ENCODE measurements at places on chromosomes 5 and 9.

- DNase-seq, result no peak
Observed at GRCh38 chr5:176812269-176813259, 2.2 kb downstream of the UNC5A start.

DNA sequence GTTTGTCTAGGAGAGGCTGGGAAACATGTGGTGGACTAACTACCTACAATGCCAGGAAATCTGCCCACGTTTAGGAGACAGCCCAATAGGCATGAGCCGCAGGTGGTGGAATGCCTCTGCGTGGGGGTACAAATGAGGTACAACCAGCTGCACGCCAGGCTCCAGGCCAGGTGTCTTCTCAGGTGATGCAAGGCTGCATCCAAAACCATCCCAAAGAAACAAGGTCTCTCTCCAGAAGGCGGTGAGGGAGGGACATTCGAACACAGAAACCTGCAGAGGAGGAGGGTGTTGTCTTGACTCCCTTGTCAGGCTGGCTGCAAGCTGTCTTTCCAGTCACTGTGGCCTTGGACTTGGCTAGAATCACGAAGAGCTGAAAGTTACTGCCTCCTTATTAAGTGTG lies 11.6 kb downstream of the ANKH start:
- no peak for DNase-seq

DNA sequence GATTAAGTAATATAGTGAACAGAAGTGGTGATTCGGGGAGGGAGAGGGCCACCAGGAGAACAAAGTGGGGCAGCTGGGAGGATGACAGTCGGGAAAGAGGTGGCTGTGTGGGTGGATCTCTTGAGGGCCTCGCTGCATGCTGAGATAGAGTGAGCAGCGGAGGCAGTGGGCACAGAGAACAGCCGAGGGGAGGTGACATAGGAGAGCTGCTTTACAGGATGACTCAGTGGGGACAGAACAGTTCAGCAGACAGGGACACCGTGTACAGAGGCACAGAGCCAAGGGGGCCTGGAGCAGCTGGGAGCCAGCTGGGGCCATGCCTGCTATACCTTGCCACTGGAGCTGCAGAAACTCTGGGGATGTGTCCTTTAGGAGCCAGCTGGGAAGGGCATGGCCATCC lies 273.9 kb downstream of the GADD45G start:
- no peak for DNase-seq

GRCh38 chr5:60685700-60686099 lies 14.3 kb downstream of the DEPDC1B start:
- DNase-seq, result no peak

DNA sequence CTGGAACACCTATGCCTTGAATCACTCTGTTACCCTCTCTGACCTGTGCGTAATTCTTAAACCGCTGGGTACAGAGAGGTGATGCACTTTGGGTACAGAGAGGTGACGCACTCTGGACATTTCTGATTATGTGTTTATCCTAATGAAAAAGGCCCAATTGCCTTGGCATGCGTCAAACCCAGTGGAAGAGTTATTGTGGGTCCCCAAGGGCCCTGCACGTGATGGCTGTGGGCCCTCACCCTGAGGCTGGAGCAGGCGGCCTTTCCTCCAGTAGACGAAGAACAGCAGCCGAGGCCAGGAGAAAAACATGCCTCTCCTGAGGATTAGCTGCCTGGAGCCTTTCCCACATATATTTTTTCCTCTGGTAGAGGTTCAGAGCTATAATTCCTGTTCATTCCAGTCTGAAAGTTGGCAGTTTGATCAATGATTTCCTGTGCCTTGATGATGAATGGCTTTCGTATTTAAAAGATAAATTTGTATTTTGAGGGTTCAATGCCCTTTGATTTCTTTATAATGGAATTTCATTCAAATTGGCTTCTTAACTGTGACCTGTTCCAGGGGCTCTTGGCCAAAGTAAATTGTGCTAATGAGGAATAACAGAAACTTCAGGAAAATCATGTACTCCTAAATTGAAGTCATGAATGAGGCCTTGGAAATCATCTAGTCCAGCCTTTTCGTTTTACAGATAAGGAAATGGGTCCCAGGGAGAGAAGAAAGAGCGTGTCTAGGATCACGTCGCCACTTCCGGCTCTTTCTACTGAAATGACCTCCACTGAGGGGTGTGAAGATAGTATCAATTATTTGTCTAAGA lies 22.8 kb downstream of the ACER2 start:
- no peak for DNase-seq

GRCh38 chr5:172881691-172882370 lies 47.8 kb downstream of the ERGIC1 start:
- DNase-seq, result no peak

DNA sequence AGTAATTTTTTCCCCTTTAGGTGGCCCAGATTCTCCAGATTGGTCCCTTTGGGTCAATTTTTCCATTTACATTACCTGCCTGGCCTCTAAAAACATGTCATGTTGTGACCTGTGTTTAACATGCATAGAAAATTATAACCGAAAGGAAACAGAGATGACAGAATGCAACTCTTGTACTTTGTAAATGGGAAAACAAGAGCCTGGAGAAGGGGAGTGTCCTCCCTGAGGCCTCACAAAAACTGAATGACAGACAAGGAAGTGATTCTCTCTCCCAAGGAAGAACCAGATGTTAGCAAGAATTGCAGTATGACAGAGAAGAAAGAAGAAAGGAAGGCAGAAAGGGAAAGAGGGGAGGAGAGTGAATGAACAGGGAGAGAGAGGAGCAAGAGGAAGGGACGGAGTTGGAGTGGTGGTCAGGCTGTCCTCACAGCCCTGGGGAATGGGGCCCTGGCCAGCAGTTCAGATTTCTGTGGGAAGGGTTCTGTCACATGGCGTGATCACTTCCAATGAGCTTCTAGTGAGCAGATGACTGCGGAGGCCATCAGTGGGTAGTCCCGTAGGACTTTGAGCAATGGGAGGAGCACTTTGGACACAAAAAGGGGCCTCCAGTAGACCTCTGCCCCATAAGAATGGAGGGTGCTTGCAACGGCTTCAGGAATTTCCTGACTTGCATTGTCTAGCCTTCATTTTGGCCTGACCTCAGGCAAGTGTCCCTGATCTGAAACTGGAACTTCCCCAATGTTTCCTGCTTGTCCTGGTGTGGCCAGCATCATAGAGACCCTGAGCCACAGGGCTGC lies 31.6 kb downstream of the ABLIM3 start:
- no peak for DNase-seq

DNA sequence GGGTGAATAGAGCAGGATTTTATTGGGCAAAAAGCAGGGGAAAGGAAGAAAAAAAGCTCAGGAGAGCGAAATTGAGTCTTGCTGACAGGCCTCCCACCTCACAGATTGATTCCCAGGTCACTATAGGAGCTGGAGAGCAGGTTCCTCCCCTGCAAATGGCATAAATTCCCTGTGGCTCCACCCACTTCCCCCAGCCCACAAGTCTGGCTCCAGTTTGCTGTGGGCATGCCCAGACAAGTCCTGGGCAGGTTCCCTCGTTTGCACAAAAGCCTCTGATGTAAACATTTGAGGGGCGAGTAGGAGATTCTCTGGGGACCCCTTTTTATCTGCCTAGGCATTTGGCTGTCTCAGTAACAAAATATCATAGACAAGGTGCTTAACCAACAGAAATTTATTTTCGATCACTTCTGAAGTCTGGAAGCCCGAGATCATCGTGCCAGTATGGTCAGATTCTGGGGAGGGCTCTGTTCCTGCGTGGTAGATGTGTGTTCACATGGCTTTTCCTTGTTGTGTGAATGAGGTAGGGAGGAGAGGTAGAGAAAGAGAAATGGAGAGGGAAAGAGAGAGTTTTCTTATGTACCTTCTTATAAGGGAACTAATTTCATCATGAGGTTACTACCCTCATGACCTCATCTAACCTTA lies 614.5 kb downstream of the MAT2B start:
- no peak for DNase-seq

- DNase-seq, result no peak
Observed at GRCh38 chr5:181160-181559, 10.1 kb upstream of the LRRC14B start.

GRCh38 chr5:86526811-86527348 lies 90.9 kb upstream of the COX7C start:
- no peak for DNase-seq

- DNase-seq, result no peak
Observed at GRCh38 chr9:134492281-134492691, 149.3 kb upstream of the COL5A1 start.

GRCh38 chr5:115641948-115642347 lies 16.1 kb upstream of the TMED7 start:
- no peak for DNase-seq

- DNase-seq, result no peak
Observed at GRCh38 chr5:93267276-93267675, 313.7 kb downstream of the NR2F1-AS1 start.

GRCh38 chr5:149333711-149334443 lies 11.4 kb upstream of the GRPEL2 start:
- DNase-seq, result no peak

- DNase-seq, result no peak
Observed at GRCh38 chr5:68457285-68457684, 241.7 kb downstream of the PIK3R1 start.

DNA sequence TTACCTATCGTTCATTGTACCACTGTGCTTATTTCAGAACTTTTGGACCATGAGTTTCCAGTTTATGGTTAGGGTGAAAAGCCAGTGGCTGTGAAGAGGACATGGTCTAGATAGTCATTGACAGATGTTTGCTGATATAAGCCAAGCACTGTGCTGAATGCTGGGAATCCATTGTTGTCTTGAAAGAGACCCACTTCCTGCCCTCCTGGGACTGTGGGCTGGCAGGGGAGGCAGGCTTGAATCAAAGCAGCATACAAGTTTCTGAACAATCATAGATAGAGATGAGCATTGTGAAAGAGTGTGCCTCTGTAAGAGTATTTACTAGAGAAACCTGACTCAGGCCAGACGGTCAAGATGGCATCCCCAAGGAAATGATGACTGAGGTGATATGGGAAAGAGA lies 73.4 kb downstream of the NMUR2 start:
- DNase-seq, result no peak

DNA sequence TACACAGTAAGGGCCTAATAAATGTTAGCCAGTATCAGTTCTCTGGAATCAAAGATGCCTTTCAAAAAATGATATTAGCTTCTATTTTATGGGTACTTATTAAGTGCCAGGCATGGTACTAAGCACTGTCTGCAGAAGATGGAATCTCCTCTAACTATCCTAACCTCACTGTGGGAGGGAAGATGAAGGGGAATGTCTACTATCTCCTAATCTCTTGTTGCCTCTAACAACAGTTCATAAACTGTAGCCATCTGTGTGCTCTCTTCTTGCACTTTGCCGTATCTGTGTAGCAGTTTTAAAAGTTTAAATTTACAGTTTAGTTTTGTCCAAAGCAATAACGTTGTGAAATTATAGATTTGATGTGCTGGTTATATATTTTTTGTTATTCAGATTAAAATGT lies 99.6 kb upstream of the CCDC112 start:
- no peak for DNase-seq

DNA sequence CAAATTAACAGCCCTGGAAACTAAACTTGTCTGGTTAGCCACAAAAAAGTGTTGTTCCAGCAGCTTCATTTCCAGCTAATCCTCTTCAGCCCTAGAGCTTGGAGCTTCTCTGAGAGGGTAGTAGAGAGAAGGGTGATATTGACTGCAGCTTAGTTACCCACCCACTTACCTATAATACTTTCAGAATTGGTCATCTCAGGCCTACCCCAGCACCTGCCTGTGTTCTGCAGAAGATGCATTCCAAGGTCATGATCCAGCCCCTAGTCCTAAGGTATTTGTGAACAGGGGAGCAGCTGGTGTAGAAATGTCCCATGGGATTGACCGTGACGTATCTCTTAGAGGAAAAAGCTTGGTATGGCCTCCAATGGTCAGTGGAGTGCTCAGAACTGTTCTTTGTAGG lies 289.0 kb downstream of the NR3C1 start:
- no peak for DNase-seq

DNA sequence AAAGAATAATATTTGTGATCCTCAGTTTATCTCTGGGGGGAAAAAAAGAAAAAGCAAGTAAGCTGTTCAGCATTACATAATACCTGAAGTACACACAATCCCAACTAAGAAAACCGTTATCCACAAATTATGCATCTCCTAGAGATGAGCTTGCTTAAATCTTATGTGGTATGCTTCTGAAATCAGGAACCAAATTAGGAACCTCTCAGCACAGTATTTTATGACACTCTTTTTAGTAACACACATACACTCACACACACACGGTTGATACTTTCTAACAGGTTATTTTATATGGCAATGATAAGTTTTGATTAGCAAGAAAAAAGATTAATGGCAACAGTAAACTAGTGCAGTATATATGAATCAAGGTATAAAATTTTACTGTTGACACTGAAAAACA lies 1.2 kb upstream of the ZNF510 start:
- DNase-seq, result no peak

- no peak for DNase-seq
Observed at GRCh38 chr5:161676103-161676502, 9.4 kb upstream of the GABRA6 start.

GRCh38 chr9:121676926-121677325 lies 25.5 kb downstream of the DAB2IP start:
- no peak for DNase-seq

- DNase-seq, result no peak
Observed at GRCh38 chr5:132003170-132003744, 8.2 kb downstream of the ACSL6 start.

DNA sequence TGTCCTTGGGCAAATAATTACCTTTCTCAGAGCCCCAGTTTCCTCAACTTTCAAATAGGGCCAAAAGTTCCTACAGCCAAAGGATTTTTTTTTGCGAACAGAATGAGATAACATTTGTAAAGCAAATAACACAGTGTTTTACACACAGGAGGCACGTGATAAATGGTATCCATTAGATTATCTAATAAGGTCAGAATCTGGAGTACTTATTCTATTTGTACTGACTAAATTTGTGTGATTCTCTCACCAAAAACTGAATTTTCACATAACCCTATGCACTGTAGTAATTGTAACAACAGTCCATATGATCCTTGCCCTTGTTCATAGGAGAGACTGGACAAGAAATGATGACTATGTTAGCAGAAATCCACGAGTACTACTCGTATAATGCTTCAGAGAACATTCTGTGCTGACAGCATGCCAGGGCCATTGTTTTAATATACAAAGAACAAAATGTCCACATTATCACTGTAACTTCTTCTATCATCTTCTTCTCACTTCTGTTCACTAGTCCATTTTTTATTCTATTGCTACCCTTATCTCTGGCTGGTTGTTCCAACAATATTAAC lies 13.9 kb upstream of the FEM1C start:
- DNase-seq, result no peak

- no peak for DNase-seq
Observed at GRCh38 chr5:7878381-7878873, 9.5 kb downstream of the MTRR start.

- no peak for DNase-seq
Observed at GRCh38 chr9:134455934-134456755, 129.9 kb downstream of the RXRA start.

DNA sequence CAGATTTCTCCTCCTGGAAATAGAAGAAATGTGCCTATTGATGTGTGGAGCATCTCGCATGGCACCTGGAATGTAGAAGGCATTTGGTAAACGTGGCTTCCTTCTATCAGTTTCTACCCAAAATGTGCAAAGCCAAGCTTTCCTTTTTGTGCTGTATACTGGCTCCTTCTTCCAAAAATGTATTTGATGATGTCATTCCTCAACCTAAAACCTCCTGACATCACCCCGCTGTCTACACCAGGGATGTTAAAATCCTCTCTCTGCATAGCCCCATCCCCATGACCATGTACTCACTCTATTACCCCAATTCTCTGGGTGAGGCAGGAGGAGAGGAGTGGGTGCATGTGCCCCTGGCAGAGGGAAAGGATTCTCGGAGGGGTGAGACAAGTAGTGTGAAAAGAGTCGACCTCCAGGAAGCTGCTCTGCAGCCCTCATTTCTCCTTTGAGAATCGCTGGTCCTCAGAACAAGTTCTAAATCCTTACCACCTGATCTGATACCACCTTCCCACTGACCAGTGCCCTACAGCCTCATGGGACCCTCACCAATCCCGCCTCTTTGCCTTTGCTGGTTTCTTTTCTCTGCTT lies 11.7 kb upstream of the MED10 start:
- no peak for DNase-seq
